NCI-H1436 (cell line): ENCODE measurements at places on chromosomes 12 and 14.
A peak's percentile ranks its signal among the peaks of the same experiment; 100 is the strongest.

GRCh38 chr14:86299994-86300393 is 770.0 kb downstream of the FLRT2 start:
- DNase-seq = peak; percentile 15

DNA sequence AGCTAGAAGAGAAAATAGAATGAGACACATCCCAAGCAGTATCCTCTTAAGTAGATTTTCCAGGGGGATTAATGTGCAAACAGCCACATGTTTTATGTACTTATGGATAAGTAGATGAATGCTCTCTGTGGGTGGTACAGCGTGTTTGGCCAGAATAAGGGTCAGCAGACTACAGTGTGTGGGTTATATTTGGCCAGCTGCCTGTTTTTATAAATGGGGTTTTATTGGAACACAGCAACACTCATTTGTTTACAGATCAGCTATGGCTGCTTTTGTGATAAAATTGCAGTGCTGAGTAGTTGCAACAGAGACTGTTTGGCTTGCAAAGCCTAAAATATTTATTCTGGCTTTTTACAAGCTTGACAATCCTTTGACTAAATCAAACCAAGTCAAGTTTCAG is 780.2 kb upstream of the SEL1L start:
- no peak for DNase-seq

GRCh38 chr12:79155683-79156082 is 291.1 kb downstream of the SYT1 start:
- DNase-seq = no peak

DNA sequence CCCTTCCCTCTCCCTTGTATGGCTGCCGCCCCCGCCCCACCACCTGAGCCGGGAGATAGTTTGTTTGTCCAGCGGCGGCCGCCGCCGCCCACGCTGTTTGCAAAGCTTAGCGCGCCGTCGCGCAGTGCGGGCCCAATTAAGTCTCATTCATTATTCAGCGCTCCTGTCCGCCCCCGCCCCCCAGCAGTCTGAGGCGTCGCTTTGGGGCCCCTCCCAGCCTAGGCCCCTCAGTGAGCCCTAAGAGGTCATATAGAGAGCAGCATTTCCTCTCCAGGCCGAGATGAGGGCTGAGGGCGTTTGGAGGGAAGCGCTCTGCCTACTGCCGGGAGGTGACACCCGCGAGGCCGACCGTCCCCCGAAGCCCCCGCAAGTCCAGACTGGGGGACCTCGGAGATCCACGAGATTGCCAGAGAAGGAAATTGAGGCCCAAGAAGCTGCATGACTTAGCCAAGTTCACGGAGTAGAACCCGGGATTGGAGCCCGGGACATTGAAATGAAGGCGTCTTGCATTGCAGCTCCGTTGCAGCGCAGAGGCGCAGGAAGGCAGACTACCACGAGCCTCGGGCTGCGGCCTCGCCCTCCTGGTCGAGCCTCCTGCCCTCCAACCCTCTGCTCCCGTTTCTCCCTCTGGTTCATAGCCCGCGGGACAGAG is at the start of gene DNAJC22:
Gene DNAJC22 (plus strand): TSS at position 230 of the 652 bp plus-strand sequence. CDS start 1,985 bp downstream, outside the sequence.
- no peak for DNase-seq

- DNase-seq = no peak
Measured at GRCh38 chr14:81222126-81222525, 1.4 kb upstream of the GTF2A1 start.

DNA sequence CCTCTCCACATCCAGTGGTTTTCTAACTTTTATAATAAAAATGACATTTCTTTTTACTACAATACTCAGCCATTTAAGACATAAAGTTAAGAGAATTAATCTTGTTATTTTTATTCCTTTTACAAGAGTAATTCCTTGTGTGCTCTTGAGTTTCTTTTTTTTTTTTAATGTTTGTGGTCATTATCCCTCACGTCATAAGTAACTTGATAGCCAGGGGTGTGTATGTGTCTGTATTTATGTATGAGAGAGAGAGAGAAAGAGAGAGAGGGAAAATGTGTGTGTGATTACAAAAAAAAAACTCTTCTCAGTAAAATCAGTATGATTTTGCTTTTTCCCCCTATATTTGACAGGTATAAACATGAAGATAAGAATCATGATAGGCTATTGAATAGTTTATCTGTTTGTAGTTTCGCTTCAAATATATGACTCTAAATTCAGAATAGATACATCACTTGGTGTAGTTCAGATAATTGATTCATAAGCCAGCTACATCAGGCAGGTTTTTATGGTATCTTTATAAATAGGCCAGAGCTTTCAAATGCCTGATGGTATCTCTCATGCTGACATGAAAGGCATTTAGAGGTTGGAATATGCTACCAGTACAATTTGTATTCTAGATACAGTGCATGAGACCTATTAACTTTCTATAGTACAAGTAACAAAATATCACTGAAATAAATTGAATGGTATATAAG is 34.9 kb downstream of the RERGL start:
- DNase-seq = no peak
